ENCODE measurements at places on chromosomes 6 and 20.

DNA sequence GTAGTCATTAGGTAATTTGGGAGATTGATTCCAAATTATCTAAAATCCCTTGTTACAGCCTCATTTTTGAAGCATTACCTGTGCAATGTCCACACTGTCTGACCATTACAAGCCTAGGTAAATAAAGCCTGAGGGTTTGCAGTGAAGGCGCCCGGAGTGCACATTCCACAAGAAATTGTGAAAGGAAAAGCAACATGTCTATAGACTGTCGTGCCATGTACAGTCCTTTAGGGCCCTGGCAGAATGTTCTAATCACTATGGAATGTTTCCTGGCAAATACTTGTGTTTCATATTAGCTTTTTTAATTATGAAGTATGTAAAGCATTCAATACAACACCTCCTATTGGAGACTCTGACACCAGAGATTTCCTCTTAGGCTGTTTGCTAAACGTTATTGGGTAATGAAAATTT, 28.9 kb downstream of the PREP start:
- peak; percentile 79 for DNase-seq

DNA sequence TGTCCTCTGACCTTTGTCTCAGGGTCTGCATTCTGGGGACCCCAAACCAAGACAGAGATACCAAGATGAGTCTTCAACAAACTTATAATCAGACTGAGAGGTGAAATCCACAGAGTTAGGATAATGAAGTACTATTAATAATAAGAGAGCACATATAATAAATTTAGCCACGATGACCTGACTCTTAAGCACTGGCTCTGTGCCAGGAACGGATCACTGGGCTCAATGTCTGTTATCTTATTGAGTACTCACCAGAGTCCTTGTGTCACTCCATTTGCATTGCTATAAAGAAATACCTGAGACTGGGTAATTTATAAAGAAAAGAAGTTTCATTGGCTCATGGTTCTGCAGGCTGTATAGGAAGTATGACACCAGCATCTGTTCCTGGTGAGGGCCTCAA, 18.9 kb upstream of the ITPR3 start:
- no peak for DNase-seq

DNA sequence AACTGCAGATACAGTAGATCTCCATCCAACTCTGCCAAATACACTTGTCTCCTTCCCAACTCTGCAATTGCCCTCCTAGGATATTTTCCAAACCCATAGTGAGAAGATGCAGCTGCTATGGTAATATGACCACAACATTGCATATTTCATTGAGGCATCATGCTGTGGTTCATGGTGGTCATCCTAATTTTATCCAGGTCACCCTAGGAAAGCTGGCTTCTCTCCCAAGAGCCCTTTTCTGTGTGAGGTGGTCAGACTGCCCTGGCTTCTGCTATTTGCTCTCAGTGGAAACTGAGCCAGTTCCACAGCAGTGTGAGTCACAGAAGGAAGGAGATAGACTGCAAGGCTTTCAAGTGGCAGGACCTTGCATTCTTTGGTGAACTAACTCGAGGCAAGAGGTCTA, 5.5 kb downstream of the OGFRL1 start:
- peak; percentile 65 for DNase-seq

- DNase-seq: peak; percentile 94
Observed at GRCh38 chr6:10190042-10190441, 224.8 kb downstream of the TFAP2A start.

DNA sequence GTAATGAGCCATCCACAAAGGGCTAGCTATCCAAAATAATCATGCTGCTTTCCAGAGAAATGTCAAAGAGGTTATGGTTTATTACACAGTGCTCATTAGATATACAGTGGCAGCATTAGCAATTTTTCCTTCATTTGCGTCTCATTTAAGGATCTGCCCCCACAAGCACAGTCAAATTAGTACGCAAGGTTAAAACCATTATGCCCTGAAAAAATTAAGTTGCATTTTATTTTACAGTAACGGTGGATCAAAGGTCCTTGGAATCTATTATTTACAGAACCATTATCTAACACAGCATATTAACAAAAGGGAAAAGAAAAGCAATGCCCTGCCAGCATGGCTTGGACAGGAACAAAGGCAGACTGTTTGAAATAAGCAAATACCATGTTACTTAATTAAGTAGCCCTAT, 144.8 kb downstream of the PDSS2 start:
- no peak for DNase-seq

DNA sequence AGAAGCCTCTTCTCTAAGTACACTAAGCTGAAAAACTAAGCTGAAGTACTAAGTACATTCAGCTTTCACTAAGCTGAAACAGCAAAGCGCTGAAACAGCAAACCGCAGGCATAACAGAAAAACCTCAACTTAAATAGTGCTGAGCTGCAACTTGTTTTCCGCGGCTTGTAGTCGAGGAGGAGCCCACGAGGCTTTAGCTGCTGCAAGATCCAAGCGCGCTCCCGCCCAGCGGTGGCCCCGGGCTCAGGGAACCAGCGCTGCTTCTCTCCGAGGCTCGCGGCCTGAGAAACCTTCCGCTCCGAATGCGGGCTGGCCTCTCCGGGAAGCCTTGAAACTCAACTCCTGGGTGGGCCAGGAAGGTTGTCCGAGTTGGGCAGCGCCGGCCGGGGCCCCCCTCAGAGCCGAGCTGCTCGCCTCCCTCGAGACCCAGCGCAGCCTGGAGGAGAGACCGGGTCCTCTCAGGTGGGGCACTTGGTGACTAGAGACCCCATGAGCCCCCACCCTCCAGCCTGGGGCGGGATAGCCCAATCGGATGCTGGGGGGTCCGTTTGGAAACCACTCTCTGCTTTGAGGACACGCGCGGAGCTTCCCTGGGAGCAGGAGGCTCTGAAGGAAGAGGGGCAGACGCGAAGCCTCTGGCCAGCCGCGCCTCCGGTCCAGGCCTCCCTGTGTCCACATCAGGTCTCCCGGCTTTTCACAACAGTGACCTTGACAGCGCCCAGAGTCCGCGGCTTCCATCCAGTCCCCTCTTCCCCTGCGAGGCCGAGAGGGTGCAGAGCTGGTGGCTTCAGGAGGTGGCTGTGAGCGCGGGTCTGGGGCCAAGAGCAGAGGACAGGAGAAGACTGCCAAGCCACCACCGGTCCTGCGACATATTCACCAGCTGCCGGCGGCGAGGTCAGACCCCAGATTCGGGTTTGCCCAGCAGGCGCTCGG, 38.1 kb upstream of the HLA-E start:
- no peak for DNase-seq

GRCh38 chr6:139925894-139926641, 551.6 kb upstream of the CITED2 start:
- no peak for DNase-seq

GRCh38 chr6:118931436-118931835, 3.5 kb downstream of the MCM9 start:
- DNase-seq: no peak

DNA sequence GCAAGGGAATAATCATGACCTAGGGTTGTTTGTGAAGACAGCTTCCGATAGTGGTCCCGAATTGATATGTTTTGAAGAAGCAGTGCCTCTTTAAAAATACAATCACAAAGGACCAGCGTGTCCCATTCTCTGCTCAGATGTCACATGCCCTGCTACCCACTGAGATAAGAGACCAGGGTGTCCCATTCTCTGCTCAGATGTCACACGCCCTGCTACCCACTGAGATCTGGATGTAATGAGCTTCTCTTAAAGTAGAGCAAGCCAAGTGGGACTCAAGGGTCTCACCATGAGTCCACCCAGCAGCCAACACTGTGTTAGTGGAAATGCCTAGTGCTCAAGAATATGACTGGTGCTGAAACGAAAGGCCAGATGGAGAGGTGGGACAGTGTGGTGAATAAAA, 22.2 kb downstream of the RIN2 start:
- no peak for DNase-seq

DNA sequence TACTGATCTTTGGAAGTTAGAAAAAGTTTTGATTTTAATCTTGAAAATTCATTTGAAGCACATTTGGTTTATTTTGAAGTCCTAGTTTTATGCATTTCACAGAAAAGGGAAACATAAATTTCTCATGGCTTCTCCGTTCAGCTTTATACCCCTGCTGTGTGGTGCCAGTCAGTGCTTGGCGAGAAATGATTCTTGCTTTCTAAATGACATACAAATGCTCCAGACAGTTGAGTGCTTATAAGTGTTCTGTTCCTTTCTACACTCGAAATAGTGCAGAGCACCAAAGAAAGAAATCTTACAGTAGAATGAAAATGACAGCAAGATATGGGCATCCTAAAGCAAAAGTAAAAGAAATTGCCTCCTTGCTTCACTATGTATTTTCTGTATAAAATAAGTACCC, 9.0 kb upstream of the ZNF292 start:
- no peak for DNase-seq

DNA sequence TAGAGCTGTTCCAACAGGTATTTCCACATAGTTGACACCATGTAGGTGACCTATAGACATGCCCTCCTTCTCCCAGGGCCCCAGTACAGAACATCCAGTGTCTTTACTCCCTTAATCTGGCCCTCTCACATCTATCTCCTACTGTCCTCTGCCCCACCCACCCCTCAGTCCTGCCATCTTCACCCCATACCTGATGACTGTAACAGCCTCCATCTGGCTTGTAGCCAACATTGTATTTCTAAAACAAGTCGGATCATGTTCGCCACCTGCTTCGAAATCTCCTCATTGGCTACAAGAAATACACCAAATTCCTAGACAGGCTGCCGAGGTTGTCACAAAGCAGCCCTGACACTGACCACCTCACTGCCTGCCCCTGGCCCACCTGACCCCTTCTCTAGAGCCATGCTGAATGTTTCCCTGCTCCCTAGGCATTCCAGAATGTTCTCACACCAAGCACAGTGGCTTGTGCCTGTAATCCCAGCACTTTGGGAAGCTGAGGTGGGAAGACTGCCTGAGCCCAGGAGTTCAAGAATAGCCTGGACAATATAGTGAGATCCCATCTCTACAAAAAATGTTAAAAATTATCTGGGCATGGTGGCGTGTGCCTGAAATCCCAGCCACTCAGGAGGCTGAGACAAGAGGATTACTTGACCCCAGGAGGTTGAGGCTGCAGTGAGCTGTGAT, 6.0 kb downstream of the ZC3H12D start:
- DNase-seq: no peak

DNA sequence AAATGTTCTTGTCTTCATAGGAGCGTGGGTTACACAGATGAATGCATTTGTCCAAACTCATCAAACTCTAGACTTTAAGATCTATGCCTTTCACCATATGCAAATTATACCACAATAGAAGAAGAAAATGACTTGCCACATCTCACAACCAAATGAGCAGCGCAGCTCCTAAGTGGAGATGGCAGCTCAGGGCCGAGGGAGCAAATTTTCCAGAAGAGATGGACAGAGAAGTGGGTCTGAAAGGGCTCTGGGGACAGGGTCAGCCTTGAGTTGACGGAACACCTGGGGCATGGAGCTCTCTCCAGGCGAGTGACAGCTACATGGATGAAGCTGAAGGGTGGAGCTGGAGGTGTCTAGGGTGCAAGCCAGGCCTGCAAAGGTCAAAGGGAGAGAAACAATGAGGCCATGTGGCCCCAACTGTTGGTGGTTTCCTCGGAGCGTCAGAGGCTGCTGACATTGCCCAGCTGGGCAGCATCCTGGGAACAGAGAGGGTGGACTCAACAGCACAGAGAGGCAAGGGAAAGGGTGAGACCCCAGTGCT, 228.3 kb downstream of the NRN1 start:
- DNase-seq: no peak

- no peak for DNase-seq
Observed at GRCh38 chr20:41068806-41069205, 40.2 kb downstream of the TOP1 start.

- DNase-seq: peak; percentile 15
Observed at GRCh38 chr6:41171908-41172307, 9.0 kb upstream of the TREM2 start.

DNA sequence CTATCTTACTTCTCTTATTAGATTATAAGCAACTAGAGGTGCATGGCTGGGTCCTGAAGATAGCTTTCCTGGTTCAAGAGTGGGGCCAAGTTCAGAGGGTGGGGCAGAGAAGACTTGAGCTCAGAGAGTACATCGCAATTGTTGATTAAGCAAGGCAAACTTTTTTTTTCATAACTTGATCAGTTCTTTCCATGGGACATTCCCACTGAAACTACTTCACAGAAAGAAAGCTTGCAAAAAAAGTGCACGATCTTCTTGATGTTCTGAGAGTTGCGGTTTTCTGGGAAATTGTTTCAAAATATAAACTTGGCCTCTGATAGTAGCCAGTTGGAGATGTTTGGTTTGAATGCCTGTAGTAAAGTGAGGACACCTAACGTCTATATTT, 100.9 kb downstream of the ZDHHC14 start:
- no peak for DNase-seq

DNA sequence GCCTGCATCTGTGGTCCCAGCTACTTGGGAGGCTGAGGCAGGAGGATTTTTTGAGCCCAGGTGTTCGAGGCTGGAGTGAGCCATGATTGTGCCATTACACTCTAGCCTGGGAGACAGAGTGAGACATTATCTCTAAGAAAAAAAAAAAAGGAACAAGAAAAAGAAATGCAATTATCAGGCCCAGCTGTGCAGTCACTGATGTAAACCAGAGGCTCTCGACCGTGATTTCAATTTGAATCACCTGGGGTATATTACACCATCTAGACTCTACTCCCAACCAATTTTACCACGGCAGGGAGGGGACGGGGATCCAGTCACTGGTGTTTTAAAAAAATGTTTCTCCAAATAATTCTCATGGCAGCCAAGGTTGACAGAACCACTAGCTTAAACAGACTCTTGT, 48.8 kb upstream of the NKX2-2 start:
- no peak for DNase-seq

GRCh38 chr20:14838663-14839628, 501.5 kb upstream of the FLRT3 start:
- no peak for DNase-seq

DNA sequence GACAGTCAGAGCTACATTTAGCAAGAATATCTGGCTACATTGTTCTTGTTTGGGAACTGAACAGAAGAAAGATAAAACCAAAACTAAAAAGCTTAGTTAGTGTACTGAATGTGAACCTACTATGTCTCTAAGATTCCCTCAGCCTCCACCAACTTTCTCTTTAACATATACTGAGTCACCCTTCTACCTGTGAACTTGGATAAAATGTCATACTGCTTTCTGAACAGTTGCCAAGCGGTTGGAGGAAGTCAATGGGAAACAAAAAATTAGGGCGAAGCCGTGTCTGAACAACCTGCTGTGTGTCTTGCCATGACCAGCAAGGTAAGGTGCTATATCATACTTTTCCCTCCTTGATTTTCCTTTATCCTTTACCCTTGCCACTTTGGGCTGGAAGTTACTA, 243.5 kb downstream of the BTBD9 start:
- DNase-seq: no peak

GRCh38 chr6:10487668-10488327, 33.4 kb upstream of the GCNT2 start:
- DNase-seq: peak; percentile 68

- DNase-seq: no peak
Observed at GRCh38 chr20:22807646-22808244, 223.4 kb upstream of the FOXA2 start.

GRCh38 chr20:31713312-31714273, 9.1 kb downstream of the BCL2L1 start:
- peak; percentile 86 for DNase-seq

DNA sequence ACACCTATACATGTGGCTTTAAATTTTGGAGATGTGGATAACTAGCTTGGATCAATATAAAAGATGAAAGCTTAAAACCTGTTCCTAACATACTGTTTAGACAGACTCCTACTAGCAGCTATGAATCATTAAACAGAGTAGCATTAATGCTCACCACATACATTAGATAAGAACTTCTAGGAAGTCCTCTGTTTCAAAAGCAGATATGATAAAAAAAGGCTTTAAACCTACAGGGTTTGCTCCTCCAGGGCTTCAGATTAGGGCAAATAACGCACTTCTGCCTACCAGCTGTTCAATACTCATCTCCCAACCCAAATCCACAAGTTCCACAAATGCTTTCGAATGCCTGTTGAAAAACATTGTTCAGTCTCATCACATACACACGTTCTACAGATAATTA, 1.5 kb downstream of the REPS1 start:
- no peak for DNase-seq
